ENCODE measurements at places on chromosomes 2 and 18.

GRCh38 chr2:102484310-102485061 is 11.5 kb downstream of the SLC9A4 start:
- DNase-seq = no peak

- no peak for DNase-seq
Observed at GRCh38 chr18:35938158-35938557, 34.3 kb upstream of the RMP24 start.

DNA sequence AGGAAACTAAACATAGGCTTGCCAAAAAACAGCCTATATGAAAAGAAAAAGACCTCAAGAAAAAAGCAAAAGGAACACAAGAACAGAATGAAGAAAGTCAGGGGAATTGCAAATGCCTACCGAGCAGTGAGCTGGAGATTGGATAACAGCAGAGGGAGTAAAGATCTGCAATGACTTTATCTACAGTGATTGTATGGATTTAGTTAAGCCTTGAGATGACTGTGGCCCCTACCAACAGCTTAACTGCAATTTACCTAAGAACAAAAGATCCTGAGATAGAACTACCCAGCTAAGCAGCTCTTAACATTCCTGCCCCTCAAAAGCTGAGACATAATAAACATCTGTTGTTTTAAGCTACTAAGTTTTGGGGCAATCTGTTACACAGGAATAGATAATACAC is 20.5 kb downstream of the LNPK start:
- no peak for DNase-seq

- no peak for DNase-seq
Observed at GRCh38 chr2:9336241-9336575, 87.1 kb downstream of the ITGB1BP1 start.

DNA sequence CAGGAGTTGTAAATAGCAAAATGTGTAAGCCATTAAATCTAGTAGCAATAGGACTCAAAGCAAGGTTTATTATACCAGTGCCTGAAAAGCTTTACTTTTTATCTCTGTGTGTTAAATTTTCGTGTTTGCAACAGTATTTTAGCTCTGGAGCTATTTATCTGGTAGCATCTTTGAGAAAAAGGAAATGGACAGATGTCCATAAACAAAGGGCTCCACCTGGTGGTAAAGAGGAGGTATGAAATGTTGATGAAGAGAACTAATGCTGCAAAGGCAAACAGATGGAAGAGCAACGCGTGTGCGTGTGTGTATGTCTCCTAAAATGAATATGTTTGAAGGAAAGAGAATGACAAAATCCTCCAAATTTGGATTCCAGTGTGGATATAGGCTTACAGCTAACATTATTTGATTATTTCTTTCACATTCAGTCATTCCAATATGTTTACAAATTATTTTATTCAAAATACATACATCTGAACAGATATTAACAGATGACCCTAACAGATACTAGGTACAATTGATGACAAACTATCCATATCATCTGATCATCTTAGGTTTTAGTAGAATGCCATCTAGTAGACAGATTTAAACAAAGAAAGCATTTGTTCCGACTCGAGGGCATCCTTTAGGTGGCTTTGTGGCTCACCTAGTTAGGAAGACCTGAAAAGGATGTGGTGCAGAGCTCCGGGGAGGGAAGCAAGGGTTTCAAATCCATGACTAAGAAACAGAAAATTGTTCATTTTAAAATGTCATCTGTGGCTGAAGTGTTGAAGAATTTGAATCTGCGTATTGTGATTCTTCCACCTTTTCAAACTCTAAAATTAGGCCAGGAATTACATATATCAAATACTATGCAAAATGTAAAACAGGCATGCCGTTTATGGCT is 383.3 kb downstream of the MTX2 start:
- no peak for DNase-seq

- no peak for DNase-seq
Observed at GRCh38 chr2:31378791-31379501, 35.6 kb downstream of the XDH start.

GRCh38 chr2:156908825-156909224 is 348.7 kb upstream of the GALNT5 start:
- DNase-seq = no peak

DNA sequence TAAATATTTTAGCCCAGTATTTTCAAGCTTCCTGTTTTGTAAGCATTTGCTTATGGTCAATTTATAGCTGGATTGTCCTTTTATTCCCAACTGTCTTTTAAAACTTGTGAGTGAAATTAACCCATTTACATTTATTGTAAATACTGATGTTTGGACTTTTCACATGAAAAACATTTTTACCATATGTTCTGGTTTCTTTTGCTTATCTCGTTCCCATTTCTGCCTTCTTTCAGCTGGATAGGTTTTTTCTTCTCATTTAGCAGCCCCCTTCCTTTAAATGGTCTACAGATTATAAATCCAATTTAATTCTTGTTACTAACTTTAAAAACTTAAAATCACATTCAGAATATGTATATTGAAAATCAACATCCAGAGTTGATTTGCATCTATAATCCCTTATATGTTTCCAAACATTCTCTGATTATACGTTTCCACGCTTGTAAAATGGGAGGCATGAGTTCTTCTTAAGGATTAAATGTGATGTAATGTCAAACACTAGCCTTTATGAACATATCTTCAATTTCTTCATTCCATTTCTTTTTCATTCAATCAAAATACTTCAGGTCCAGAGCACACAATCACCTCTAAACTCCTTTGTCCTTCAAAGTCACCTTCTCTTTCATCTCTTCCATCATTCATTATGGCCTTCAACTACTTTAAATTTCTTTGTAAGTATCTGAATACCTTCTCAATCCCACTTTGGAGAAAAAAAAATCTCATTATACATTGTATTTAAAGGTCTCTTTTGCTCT is 1.1 kb upstream of the KDM3A start:
- no peak for DNase-seq

- DNase-seq = no peak
Observed at GRCh38 chr2:18834341-18834740, 245.0 kb upstream of the NT5C1B start.

- DNase-seq = no peak
Observed at GRCh38 chr2:22326250-22326649, 1058.7 kb upstream of the KLHL29 start.

DNA sequence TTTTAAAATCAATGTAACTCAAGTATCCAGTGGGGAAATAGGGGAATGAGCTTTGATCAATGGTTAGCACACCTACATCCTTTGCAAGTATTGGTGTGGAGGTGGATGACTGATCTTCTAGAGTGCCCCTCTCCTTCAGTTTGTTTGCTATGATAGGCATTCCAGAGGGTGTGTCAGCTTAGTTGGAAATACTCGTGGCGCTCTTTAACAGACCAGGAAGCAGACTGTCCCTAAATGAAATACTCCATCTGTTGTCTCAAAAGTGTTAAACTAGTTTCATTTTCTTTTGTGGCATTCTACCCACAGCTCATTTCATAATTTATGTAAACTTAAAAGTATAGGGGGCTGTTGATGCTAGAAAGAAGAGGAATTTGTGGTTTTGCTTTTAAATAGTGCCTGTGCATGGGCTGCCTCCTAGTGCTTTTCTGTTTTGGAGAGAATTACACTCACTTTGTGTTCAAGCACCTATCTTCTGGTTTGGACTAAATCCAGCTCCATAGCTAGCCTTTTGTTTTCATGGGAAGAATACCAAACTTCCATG is 66.2 kb downstream of the STAT1 start:
- no peak for DNase-seq

DNA sequence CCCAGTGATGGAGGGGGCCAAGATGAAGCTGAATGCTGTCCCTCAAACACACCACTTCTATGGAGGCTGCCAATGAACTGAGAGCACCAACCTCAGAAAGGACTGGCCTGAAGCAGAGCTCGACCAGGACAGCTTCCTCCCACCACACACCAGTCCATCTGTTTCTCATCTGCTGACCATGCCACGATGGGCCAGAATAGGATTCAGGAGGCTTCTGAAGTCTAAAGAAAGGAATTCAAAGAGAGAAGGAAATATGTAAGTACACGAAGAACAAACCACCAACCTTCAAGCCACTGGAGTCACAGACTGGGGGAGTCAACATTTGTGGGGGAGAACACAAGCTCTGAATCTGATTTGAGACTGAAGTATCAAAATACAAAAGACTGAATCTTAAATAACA is 157.6 kb upstream of the CCDC68 start:
- DNase-seq = no peak
